Stimulated activated CD4-positive, alpha-beta T cell treated with anti-CD3 and anti-CD28 coated beads, Interleukin-15, amount 100 ng/mL, for 1 hour (primary cell): ENCODE measurements at places on chromosomes 6 and 20.

DNA sequence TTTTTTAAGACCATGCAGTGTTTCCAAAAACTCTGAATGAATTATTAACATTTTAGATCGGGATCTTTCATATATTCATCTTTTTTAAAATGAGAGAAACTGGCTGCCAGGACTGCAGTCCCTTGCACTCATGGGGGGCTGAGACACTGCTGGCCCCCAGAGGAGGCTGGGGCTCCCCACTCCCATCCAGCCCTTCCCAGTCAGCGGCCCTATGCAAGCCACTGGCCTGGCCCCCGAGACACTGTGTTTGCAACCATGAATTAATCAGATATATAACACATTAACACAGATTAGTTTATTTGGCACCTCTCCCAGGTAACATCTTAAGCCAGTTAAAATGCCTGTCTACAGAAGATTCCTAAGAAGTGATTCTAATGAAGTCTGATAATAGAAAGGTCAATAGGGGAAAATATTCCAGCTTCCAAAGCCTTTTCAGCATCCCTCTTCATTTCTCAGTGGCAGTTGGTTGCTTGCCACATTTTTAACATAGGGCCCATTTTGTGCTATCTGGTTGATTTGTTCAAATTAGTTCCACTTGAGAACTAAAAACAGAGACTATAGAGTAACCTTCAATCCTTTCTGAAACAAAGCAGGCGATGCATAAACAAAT, 184.4 kb upstream of the FBXL4 start:
- no peak for DNase-seq

DNA sequence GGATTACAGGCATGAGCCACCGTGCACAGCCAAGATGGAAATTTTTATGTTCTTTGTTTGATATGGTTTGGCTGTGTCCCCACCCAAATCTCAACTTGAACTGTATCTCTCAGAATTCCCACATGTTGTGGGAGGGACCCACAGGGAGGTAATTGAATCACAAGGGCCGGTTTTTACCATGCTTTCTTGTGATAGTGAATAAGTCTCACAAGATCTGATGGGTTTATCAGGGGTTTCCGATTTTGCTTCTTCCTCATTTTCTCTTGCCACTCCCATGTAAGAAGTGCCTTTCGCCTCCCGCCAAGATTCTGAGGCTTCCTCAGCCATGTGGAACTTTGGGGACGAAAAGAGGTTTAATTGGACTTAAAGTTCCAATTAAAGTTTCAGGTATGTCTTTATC, 14.6 kb downstream of the EEF1A1 start:
- DNase-seq = no peak

DNA sequence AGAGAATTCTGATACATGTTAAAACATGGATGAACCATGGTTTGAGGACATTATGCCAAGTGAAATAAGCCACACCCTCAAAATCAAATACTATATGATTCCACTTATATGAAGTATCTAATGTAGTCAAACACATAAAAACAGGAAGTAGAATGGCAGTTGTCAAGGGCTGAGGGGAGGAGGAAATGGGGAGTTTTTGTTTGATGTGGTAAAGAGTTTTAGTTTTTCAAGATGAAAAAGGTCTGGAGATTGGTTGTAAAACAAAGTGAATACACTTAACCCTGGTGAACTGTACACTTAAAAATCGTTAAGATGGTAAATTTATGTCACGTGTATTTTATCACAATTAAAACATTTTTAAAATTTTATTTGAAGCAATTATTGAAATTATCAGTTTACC, 127.4 kb upstream of the GRIK2 start:
- DNase-seq = no peak

DNA sequence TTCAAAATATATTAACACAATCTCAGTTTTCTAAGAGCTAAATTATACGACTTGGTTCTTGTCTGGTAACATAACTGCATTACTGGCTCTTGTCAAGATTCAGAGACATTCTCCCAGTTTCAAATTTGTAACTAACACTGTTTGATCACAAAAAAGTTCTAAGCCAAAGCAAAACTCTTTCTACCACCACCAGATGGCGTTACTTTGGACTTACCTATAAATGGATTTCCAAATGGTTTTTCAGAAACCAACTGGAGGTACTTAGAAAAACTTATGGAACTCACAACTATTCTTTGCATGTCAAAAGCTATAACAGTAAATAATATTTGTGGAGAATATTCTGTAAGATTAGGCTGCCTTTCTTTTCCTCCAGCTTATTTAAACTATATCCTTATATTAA, 34.2 kb upstream of the GFRAL start:
- no peak for DNase-seq

DNA sequence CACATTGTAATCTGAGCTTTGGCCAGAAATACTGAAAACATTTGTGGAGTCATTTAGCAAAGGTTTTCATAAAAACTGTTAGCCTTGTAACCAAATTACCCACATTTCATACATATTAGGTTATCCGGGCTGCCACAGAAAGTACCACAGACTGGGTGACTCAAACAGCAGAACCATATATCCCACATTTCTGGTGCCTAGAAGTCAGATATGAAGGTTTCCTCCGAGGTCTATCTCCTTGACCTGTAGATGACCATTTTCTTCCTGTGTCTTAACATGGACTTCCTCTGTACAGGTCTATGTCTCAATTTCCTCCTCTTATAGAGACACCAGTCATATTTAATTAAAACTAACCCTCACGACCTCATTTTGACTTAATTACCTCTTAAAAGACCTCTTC, 49.5 kb upstream of the SMIM28 start:
- DNase-seq = no peak

GRCh38 chr6:143647732-143648131, 30.0 kb upstream of the PHACTR2 start:
- no peak for DNase-seq

DNA sequence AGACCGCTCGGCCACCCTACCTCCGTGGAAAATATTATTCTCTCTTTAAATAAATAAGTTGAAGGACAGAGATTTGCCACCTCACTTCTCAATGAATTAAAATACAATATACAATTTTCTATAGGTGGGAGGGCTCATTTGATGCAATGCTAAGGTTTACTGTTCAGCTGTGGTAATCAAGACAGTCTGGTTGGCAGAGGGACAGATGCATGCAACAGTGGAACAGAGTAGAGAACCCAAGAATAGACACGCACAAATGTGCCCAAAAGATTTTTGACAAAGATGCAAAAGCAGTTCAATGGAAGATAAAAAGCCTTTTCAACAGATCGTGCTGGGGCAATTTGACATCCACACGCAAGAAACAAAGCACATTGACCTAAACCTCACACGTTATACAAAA, 145.2 kb downstream of the CEBPB start:
- DNase-seq = no peak

GRCh38 chr6:140546640-140547039, 1172.2 kb upstream of the CITED2 start:
- DNase-seq = no peak

- no peak for DNase-seq
These were observed 344.0 kb downstream of the PLCB1 start for GRCh38 chr20:8476021-8476420.

DNA sequence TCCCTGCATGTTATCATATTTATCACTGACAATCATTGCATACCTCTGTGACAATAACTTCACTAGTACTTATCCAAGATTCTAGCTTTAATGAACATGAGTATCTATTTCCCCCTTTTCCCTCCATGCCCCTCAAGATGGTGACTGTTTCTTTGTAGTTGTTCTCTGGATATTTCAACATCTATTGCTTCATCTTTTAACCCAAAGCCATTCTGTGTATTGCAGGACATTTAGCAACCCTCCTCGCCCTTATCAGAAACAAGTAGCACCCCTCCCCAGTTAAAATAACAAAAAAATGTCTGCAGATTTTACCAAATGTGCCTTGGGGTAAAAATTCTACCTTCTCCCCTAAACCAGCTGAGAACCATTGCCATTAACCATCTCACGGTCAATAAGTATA, 979.8 kb upstream of the MANEA start:
- no peak for DNase-seq

DNA sequence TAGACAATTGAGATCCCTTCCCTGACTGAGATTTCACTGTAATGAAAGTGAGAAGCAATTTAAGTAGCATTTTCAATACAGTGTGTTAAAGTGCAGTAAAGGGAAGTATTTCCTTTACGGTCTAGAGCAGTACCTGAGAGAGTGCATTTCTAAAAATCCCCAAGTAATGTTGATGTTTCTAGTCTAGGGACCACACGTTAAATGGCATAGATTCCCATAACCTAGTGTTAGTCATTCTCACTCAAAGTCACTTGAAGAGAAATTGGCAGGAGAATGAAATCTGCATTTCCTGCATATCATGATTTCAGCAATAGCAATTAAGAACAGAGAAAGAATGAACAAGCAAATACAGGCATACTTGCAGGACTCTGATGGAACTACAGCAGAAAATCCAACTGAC, 67.9 kb downstream of the CGA start:
- DNase-seq = no peak

- no peak for DNase-seq
These were observed 459.9 kb downstream of the BCKDHB start for GRCh38 chr6:80566361-80566760.

DNA sequence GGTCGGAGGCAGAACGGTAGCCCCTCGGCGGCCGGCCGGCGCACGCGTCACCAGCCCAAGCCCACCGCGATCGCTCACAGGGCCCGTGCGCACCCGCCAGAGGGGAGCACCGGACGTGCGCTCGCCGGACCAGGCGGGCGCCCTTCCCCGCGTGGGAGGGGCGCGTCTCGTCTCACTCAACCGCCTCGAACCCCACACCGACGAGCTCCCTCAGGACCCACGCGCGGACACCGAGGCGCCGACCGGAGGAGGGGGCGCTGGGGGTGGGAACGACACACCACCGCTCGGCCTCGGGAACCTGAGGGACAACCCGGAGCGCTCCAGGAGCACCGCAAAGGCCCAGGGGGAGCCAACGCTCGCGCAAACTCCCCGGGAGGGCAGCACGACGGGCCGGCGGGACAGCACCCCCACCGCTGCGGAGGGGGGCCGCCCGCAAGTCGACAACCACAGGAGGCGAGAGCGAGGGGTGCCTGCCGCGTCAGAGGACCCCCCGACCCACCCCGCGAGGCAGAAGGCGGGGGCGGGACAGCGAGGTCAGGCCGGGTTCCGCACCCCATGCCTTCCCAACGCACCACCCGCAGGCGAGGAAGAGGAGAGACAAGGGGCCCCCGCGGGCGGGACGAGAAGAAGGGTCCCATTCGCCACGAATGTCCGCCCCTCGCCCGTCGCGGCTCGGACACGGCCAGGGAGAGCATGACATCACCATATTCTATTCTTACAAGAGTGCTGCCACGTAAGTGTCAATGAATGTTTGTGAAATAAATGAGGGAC, 512.7 kb upstream of the ZNF337 start:
- peak; percentile 2 for DNase-seq

- no peak for DNase-seq
These were observed 207.9 kb upstream of the LAMP5 start for GRCh38 chr20:9306521-9306920.

DNA sequence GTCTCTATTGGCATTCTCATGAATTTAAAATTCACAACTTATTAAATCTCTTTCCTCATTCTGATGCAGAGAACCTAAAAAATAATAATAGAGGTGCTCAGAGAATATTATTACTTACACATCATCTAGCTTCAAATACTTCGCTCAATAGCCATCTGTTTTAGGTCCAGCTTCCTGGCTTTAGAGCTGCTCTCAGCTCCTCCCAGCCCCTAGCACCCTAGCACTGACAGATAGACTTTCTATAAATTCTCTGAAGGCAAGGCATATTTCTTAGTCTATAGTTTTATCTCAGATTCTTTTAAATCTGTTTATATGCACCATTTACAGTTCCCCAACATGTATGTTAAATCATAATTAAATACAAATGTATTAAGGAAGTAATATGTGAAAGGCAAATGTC, 281.3 kb downstream of the PTPRK start:
- no peak for DNase-seq

GRCh38 chr20:568673-569415, 25.3 kb upstream of the CSNK2A1 start:
- DNase-seq = no peak

DNA sequence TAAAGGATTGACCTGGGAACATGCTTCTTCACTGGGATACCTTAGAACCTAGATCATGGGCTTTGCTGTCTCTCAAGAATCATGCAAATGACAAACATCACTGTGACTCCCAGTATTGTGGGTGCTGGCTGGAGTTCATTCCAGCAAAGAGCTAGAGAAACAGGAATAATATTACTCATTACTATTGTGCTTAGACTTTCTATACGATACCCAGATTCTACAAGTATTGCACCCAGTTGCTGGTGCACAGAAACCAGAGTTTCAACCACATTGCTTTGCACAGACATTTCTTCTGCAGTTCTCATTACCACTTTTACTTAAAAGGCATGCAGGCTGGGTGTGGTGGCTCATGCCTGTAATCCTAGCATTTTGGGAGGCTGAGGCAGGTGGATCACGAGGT, 220.4 kb upstream of the ZNF217 start:
- DNase-seq = no peak

DNA sequence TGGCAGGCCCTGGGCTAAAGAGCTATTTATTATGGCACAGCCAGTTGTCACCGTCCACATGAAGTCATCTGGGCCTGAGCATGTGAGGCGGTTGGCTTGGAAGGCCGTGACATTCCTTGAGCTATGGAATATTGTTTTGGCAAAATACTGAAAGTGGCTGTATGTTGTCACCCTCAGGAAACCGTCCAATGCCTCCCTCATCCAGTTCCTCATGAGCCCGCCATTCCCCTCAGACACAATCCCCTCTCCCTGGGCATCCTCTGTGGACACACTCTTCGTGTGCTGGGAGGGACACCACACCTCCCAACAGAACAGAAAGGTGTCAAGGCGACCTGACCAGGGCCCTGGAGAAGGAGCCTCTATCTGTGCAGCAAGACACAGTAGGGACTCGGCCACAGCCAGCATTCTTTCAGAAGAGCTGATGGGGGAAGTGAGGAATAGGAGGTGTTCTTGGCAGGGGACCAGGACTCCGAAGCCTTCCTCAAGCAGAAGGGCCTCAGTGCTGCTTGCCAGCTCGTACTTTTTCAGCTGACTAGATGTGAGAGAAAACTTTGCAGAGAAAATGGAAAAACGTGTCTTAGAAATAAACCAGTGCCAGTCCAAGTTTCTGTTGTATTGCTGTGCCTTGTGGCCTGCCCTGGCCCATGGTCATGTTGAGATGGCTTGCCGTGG, 120.5 kb downstream of the SOD2 start:
- DNase-seq = no peak

- DNase-seq = no peak
These were observed 132.1 kb downstream of the ZDHHC14 start for GRCh38 chr6:157513004-157513603.

- DNase-seq = peak; percentile 27
These were observed 2.8 kb upstream of the RNASET2 start for GRCh38 chr6:166958926-166959861.

- no peak for DNase-seq
These were observed 72.1 kb upstream of the PMEPA1 start for GRCh38 chr20:57781901-57782300.

- DNase-seq = no peak
These were observed 33.1 kb upstream of the MPC1 start for GRCh38 chr6:166415833-166416347.
